Cortex of kidney (tissue), 1 donor: ENCODE measurements at places on chromosomes 2 and 18.

DNA sequence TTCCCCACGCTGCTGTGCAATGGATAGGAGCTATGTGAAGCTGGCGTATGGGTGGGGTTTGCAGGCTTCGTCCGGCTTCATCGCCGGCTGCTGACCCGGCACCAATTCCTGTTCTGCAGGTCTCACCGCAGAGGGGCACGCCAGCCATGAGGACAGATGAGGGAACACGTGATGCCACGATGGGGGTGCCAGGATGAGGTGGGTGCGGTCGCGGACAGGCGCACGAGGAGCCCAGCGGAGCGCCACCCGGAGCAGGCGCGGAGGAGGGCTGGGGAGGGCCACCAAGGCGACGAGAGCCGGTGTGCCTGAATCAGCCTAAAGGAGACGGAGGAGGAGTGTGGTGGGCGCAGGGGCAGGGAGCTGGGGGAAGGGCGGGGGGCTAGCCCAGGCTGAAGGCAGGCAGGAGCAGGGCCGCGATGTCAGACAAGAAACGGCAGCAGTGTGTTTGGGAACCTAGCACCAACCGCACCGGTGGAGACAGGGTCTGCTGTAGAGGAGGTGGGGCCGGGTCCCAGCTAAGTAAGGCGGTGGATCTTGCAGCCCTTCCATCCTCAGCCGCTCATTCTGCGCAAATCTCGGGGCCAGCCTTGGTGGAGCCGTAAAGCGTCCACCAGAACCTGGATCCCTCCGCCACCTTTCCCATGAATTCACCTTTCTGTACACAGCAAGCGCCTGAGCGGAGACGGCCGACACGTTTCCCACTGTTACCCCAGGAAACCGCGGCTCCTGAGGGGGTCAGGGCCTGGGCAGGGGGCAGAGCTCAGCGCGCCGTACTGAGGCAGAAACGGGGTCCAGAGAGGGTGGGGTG lies 17.0 kb upstream of the CD8A start:
- DNase-seq: no peak

- no peak for DNase-seq
Measured at GRCh38 chr2:191748528-191749180, 70.7 kb downstream of the NABP1 start.

DNA sequence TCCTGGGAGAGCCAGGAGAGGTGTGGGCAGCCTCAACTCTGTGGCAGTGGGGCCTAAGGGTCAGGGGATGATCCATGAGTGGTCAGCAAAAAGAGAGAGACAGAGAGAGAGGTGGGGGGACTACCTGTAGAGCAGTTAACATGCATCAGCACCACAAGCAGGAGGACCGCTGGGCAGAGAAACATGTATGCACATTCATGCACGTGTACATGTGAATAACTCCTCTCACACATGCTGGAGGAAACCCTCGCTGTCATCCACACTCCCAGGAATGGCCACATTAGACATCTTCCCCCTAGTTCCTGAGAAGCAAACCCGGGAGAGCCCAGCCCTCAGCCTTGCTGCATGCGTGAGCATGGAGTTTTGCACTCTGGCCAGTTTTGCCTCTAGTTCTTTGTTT lies 166.1 kb downstream of the SMAD7 start:
- no peak for DNase-seq

GRCh38 chr2:73253901-73254300 lies 19.8 kb downstream of the CCT7 start:
- DNase-seq: no peak

DNA sequence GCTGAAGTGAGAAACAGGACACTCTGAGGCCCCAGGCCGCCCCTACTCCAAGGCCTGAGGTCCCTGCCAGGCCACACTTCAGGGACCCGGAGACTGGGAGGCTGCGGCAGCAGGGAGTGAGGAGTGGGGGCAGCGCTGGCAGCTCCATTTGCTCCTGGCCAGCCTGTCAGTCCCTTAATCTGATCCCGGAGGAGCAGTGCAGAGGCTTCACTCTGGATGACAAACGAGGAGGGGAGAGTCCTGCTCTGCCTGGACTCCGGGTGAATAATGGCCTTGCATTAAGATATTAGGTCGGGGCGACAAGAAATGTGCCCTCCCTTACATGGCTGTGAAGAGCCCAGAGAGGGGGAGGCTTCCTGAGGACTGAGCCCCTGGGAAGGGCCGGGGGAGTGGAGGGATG lies 14.3 kb upstream of the PRSS56 start:
- no peak for DNase-seq
